AML-193 (cell line): ENCODE measurements at places on chromosomes 12 and 14.

- DNase-seq = no peak
Observed at GRCh38 chr12:76569685-76570604, 10.4 kb upstream of the OSBPL8 start.

DNA sequence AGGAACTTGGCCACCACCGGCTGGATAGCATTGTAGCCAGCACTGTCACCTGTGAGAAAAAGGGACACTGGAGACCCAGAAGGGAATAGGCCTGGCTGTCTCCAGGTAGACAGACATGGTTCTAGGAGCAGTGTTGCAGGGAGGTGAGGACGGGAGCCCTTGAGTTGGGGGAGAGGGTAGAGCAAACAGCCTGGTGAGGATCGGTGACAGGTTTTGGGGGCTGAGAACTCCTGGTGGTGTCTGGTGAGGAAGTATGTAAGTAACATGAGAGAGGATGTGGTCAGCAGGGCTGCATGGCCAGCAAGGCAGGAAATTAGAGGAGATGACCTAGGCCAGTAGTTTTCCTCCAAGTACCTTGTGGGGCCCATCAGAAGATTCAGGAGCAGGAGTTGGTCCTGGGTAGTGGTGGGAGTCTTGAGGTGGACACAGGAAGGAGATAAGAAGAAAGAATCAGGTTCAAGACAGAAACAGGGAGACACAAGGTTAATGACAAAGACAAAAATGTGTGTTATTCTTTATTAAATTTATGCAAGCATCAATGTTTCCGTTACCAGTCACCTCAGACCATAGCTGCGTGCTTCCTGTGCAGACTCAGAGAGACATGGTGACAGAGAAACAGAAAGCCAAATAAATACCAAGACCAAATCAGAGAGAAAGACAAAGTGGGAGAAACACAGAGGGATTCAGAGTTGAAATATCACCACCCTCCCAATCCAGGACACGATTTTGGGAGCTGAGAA, at the start of gene ARHGAP9:
TSS of gene ARHGAP9 (minus strand) at position 491 of the 740 bp plus-strand sequence. CDS start at position 31, 460 bp downstream.
- peak; percentile 43 for DNase-seq

- no peak for DNase-seq
Observed at GRCh38 chr12:131346555-131347344, 364.1 kb upstream of the SFSWAP start.

- DNase-seq = no peak
Observed at GRCh38 chr14:33317675-33318074, 379.0 kb downstream of the NPAS3 start.

GRCh38 chr14:80996049-80996901, 40.9 kb downstream of the TSHR start:
- peak; percentile 77 for DNase-seq

- DNase-seq = no peak
Observed at GRCh38 chr14:35213143-35213788, 78.9 kb upstream of the PSMA6 start.

DNA sequence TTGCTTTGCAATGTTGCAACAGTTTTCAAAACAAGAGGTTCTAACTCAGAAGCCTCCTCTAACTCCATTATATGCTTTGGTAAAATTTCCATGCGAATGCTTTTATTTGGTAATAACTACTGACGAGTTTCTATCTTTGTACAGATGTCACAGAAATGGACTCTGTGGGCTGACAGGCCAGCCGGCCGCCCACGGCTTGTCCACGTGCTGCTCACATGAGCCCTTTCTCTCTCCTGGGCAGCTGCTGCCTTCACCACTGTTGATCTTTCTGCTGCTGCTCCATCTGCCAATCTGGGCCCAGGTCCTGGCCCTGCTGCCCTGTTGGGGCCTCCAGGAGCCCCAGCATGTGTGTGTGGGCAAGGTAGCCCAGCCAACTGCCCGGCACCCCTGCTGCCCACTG, 168.2 kb upstream of the TMEM132C start:
- no peak for DNase-seq

DNA sequence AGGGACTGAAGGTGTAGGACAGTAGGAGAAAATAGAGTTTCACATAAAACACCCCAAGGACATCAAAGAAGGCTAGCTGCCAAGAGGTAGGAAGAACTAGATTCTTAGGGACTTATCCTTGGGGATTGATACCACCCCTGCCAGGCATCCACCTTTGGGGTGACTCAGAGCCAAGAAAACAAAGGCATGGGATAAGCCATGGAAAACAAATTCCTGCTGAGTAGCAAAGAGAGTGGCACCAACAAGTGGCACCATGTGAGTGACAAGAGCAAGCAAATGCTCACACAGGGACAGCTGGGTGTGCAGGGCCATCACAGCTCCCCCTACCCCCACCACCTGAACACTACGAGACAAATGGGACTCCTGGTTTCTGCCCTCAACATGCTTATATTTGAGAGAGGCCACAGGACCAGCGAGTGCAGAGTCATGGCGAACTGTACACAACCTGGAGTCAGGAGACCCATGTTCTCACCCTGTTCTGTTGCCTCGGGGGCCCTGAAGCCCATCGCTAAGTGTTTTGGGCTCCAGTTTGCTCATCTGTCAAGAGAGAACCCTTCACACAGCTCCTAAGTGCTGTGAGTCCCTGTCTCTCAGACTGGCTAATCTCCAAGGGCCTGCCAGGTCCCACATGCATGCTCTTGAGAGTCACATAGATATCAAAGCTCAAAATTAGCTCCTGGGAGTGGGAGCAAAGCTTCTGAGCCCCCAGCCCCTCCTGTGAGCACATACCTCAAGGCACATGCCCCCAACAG, 91.9 kb downstream of the DPF3 start:
- DNase-seq = no peak

GRCh38 chr12:86914721-86915120, 658.5 kb upstream of the MGAT4C start:
- DNase-seq = peak; percentile 17

GRCh38 chr14:38731962-38732361, 371.1 kb downstream of the SEC23A start:
- no peak for DNase-seq

- DNase-seq = no peak
Observed at GRCh38 chr14:56903304-56903969, 93.2 kb upstream of the OTX2 start.

GRCh38 chr12:15650399-15651128, 138.6 kb downstream of the EPS8 start:
- DNase-seq = no peak

DNA sequence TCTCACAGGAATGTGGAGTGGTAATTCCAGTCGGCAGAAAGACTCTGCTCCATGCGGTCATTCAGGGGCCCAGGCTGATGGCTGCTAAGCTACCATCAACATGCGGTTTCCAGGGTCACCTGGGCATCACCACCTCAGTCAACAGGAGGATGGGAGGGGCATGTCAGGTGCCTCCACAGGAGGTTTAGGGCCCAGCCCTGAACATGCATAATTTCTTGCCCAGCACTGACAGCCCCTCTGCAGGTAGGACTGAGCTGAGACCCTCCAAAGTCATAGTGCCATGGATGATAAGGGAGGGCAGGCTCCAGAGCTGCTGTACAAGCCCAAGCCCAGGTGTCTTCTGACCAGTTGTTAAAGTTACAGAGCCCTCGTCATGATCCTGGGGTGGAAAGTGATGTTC, 244.0 kb upstream of the SFSWAP start:
- DNase-seq = no peak

GRCh38 chr12:95790917-95791849, 619 bp upstream of the NTN4 start:
- DNase-seq = no peak

DNA sequence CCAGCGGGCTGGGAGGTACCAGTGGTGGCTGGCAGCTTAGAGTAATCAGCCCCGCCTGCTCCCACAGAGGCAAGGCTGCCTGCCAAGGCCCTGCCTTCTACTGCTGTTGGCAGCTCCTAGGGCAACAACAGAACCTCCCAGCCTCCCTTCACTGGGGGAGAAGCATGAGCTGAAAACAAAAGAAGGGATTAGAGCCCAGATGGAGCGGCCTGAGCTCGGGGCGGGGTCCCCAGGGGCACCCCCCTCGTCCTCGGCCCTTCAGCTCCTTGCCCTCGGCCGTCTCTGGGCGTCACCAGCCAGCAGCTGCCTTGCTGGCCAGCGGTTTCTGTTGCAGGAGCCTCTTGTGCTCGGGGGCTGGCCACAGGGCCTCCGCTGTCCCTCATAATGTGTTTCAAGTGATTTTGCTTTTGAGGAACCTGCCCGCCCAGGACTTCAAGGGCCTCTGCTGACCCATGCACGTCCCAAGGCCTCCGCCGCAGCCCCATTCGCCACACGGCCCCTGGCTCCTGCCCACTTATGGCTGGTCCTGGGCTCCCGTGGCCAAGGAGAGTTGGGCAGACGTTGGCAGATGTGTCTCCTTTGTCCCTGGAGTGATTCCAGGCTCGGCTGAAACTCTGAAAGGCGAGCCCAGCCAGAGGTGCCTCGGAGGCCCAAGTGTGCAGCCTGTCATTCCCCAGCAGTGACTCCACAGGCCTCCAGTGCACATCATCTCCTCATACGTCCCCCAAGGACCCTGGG, 49.7 kb downstream of the PSMA6 start:
- DNase-seq = no peak

- DNase-seq = no peak
Observed at GRCh38 chr12:16184681-16185080, 92.8 kb downstream of the SLC15A5 start.

GRCh38 chr12:130860311-130860710, 11.6 kb upstream of the RAN start:
- no peak for DNase-seq

DNA sequence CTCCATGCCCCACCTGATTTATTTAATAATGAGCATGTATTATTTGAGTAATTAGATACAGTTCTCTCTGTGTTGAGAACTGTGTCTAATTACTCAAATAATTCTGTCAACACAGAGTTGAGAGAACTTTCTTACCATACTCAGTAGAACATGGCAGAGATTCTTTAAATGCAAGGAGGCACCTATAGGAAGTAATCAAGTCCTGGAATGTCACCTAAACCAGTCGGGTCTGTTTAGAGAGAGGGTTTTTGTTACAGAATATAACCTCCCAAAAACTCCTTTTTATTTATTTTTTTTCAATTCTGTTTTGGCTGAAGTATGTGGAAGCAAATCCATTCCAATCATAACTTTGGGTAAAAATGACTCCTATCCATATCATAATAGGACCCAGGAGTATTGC, 37.5 kb upstream of the CIT start:
- DNase-seq = no peak

- DNase-seq = no peak
Observed at GRCh38 chr12:100959481-100959880, 164.9 kb downstream of the ANO4 start.

GRCh38 chr12:124327362-124328043, 32.6 kb downstream of the RFLNA start:
- no peak for DNase-seq

GRCh38 chr14:92507174-92507768, 6.3 kb upstream of the RIN3 start:
- DNase-seq = no peak

- DNase-seq = no peak
Observed at GRCh38 chr12:83042441-83043200, 355.9 kb downstream of the TMTC2 start.

GRCh38 chr12:63977441-63977840, 132.9 kb downstream of the SRGAP1 start:
- no peak for DNase-seq

DNA sequence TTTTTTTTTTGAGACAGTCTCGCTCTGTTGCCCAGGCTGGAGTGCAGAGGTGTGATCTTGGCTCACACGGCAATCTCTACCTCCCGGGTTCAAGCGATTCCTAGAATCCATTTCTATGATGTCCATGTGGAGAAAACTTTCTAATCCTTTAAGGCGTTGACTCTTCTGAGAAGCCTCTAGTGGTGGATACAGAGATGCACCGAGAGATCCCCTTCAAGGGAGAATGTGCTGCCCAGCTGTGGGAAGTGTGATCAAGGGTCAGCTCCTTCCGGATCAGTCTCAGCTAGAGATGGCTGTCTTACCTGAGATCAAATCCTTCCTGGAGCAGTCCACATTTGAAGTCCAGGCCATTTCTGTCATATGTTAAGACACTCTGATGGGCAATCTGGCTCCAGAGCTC, 92.7 kb upstream of the HECTD1 start:
- DNase-seq = no peak

GRCh38 chr14:79583738-79584408, 627.4 kb downstream of the DIO2 start:
- no peak for DNase-seq
